ENCODE measurements at places on chromosomes 16 and 17.
A peak's percentile ranks its signal among the peaks of the same experiment; 100 is the strongest.

DNA sequence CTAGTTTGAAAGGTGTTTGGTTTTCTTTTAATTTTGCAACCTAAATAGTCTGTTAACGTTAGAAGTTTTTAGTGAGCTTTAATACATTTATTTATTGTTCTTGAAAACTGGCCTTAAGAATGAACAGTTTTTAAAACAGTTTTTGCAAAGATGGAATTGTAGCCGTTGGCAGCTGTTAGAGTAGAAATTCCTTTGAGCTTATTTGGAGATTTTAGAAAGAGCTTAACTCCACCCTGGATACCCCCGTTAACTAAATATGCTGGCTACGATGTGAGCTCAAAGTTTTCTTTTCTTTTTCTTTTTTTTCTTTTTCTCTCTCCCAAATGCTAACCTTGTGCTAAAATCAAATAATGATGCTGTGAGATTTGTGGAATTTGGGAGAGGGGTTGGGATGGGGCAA is 75.2 kb downstream of the COX10 start:
- DNase-seq: no peak

- no peak for DNase-seq
Observed at GRCh38 chr17:8188263-8188839, 1.6 kb downstream of the BORCS6 start.

DNA sequence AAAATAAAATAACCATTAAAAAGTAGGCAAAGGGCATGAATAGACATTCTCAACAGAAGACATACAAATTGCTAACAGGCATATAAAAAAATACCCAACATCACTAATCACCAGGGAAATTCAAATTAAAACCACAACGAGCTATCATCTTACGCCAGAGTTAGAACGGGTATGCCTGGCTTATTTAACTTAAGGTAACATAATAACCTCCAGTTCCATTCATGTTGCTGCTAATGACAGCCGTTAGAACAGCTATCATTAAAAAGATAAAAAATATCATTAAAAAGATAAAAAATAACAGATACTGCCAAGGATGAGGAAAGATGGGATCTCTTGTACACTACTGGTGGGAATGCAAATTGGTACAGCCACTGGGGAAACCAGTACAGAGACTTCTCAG is 89.3 kb downstream of the GAS7 start:
- DNase-seq: no peak

DNA sequence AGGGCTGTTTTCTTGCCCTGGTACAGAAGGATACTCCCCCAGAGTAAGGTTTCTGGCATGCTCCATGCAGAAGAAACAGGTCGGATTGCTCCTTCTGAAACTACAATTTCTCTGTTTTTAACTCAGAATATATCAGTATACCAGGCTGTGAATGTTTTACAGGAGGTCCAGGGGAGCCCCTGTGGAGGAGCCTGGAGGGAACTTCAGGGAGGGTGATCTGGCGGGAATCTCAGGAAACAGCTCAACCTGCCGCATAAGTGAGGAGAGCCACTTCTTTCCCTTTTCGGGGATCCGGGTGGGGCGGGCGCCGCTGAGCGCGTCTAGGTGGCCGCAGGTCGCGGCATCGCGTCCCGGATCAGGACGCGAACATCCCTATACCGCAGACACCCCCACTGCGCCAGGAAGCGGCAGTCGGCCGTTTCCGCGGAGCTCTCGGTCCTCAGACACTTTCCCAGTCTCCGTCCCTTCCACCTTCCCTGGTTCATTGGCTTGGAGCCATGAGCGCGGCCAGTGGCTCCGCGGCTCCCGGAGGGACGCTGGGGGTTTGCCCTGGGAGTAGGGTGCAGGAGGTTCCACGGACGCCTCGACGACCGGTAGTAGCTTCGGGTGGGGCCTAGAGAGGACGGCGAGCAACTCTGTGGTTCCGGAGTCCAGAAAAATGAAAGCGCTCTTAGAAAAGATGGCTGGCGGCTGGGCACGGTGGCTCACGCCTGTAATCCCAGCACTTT is 3.1 kb upstream of the ZNF764 start:
- peak; percentile 82 for DNase-seq

- DNase-seq: no peak
Observed at GRCh38 chr16:81652798-81653505, 126.1 kb upstream of the PLCG2 start.

DNA sequence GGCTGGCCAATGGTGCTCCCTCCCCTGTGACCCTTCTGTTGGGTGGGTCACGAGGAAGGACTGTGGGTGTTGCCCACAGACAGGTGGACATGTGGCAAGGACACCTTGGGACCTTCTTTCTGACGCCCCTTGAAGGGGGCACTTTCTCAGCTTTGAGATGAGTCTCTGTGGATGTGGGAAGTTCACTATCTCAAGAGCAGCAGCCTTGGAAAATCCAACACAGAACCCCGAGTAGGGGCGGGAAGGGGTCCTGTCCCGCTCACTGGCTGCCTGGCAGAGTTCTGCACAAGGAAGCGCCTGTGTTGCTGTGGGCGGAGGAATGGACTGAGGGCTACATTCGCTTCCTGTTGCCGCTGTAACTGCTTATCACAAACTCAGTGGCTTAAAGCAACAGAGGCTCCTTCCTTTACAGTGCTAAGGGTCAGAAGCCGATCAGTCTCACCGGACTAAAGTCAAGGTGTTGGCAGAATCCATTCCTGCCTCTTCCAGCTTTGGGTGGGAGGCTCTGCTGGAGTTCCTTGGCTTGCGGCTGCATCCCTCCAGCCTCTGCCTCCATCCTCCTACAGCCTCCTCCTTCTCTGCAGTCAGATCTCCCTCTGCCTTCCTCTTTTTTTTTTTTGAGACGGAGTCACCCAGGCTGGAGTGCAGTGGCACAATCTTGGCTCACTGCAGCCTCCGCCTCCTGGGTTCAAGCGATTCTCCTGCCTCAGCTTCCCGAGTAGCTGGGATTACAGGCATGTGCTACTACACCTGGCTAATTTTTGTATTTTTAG is 305.2 kb downstream of the SEC14L1 start:
- no peak for DNase-seq

GRCh38 chr17:80071116-80071841 is 30.1 kb upstream of the GAA start:
- DNase-seq: peak; percentile 93

GRCh38 chr16:80720804-80721371 is 83.5 kb downstream of the CDYL2 start:
- DNase-seq: no peak

DNA sequence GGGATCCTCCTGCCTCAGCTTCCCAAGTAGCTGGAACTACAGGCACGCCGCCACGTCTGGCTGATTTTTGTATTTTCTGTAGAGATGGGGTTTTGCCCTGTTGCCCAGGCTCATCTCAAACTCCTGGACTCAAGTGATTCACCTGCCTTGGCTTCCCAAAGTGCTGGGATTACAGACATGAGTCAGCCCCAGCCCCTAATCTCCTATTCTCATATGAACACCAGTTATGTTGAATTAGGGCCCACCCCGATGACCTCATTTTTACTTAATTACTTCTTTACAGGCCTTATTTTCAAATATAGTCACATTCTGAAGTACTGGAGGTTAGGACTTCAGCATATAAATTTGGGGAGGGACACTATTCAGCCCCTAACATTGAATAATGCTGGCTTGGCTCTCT is 49.2 kb downstream of the ZNRF1 start:
- no peak for DNase-seq

DNA sequence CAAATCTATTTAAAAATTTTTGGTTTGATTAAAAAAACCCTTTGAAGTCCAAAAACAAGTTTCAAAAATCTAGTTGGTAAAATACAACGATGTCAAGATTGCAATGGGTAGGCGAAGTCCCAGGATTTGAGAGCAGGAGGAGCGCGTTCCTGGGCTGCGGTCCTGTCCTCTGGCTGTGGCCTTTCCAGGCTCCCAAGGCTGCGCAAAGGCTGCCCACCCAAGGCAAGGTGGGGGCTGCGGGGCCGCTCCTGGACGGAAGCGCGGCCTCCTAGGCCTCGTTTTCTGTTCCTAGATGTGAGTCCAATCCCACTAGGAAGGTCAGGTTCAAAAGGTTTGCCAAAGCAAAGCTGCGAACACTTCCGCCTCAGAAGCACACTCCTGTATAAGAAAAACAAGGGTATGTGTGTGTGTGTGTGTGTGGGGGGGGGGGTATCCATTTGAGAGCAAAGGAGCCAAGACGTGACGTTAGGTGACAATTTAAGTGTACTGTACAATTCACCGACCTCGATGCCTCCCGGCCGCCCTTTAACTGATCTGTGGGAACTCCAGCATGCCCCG is 9.2 kb downstream of the AHSP start:
- DNase-seq: no peak

DNA sequence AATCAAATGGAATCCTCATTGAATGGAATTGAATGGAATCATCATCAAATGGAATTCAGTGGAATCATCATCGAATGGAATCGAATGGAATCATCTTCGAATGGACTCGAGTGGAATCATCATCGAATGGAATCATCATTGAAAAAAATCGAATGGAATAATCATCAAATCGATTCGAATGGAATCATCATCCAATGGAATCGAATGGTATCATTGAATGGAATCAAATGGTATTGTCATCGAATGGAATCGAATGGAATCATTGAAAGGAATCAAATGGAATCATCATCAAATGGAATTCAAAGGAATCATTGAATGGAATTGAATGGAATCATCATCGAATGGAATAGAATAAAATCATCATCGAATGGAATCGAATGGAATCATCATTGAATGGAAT is 619.3 kb downstream of the TP53TG3F start:
- no peak for DNase-seq

DNA sequence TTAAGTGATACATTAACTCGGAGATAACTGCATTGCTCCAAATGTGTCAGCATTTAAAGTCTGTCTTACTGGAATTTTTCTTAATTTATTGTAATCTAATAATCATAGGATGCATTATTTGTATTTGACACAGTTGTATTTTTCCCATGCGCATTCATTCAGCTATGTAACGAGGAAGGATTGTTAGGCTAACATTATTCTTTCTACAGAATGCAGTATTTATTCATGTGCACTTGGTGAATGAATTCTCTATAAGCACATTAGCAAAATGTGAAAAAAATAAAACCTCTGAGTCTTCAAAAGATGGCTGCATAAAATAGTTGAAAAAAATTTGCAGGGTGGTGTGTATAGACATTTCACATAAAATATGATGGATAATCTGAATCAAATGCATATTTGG is 168.6 kb downstream of the CNTNAP4 start:
- DNase-seq: no peak

GRCh38 chr17:75077072-75077495 is 10.7 kb upstream of the SLC16A5 start:
- DNase-seq: no peak

GRCh38 chr16:11016993-11017392 is 72.6 kb downstream of the CLEC16A start:
- no peak for DNase-seq

- no peak for DNase-seq
Observed at GRCh38 chr17:19619705-19620325, 28.7 kb upstream of the ALDH3A2 start.

GRCh38 chr16:51982715-51983680 is 563.9 kb downstream of the TOX3 start:
- no peak for DNase-seq

DNA sequence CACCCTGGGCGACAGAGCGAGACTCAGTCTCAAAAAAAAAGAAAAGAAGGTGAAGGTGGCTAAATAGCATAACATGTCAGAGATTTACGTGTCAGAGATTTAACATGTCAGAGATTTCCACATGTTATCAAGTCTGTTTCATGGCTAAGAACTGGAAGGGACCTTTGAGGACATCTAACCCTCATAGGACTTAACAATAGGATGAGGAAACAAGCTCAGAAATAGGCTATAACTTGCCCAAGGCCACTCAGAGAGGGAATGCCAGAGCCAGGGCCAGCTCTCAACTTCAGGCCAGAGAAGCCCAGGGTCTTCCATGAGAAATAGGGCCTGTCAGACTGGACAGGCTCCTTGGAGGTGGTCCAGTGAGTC is 26.8 kb upstream of the ZNF629 start:
- no peak for DNase-seq

GRCh38 chr16:81243942-81244341 is 5.5 kb downstream of the BCO1 start:
- DNase-seq: no peak

DNA sequence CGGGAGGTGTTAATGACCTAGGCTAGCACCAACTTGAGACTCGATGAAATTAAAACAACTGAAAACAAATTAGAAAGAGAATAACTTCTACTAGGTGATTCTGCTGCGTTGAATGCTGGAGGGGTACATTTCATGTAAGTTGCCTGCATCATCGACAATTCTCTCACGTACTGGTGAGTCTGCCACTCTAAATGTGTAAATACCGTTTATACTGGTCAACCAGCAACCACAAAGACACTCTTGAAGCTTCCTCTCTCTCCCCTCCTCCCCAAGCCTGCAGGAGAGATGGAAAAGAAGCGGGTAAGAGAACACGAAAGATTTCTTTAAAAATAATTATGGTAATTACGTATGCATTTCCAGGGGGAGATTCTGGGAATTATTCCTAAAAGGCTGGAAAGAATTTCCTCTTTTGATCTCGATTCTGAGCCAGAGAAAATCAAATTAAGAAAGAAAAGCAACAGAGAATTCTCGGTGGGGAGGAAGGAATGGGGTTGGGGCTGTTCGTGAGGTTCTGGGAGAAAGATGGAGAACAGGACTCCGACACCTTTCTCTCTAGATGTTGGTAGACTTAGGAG is 68.6 kb upstream of the MRTFB start:
- DNase-seq: no peak

DNA sequence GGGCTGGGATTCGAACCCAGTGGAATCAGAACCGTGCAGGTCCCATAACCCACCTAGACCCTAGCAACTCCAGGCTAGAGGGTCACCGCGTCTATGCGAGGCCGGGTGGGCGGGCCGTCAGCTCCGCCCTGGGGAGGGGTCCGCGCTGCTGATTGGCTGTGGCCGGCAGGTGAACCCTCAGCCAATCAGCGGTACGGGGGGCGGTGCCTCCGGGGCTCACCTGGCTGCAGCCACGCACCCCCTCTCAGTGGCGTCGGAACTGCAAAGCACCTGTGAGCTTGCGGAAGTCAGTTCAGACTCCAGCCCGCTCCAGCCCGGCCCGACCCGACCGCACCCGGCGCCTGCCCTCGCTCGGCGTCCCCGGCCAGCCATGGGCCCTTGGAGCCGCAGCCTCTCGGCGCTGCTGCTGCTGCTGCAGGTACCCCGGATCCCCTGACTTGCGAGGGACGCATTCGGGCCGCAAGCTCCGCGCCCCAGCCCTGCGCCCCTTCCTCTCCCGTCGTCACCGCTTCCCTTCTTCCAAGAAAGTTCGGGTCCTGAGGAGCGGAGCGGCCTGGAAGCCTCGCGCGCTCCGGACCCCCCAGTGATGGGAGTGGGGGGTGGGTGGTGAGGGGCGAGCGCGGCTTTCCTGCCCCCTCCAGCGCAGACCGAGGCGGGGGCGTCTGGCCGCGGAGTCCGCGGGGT is at the start of gene CDH1:
Gene CDH1 (plus strand): TSS at position 247 of the 684 bp plus-strand sequence. CDS start 124 bp downstream, at position 371.
- DNase-seq: no peak

Data from posterior vena cava (tissue), 2 donors.